ENCODE measurements at places on chromosomes 5 and 9.

GRCh38 chr9:72297516-72297915, 67.5 kb downstream of the ZFAND5 start:
- DNase-seq = no peak

DNA sequence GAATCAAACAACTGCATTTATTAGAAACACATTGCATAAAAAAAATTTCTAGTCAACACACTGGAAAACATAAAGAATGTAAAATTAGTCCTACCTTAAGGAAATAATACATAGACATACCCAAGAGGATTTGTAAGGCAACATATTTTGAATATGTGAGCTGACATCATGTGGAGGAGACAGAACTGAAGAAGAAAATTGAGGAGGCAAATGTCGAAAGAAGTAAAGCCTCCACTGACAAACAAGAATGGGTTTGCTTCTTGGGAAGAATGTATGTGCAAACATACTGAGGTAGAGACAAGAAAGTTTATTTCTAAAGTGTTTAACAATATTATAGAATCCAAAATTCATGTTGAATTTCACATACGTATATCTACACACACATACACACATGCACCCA, 363.0 kb upstream of the PDE4D start:
- no peak for DNase-seq

DNA sequence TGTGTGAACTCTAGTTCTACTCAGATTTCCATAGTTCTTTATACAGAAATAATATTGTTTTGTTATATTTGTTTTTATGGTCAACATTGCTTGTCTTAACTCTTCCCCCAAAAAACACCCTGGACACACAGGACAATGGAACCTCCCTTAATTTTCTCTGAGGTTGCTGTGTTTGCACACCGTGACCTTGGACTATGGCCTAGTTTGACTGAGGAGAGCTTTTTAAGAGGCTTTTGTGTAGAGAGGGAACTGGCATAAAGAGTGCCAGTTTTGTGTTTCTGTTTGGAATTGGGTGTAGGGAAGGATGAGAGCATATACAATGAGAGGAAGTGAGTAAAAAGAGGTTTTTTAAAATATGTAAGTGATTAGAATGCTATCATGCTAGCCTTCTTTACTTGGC, 101.1 kb upstream of the MEF2C start:
- DNase-seq = no peak

- no peak for DNase-seq
These were observed 189.4 kb downstream of the FANCC start for GRCh38 chr9:95128177-95128524.

- DNase-seq = no peak
These were observed 8.9 kb downstream of the MTX3 start for GRCh38 chr5:79982136-79982535.

- no peak for DNase-seq
These were observed 69.9 kb downstream of the SEMA6A start for GRCh38 chr5:116504593-116505166.

DNA sequence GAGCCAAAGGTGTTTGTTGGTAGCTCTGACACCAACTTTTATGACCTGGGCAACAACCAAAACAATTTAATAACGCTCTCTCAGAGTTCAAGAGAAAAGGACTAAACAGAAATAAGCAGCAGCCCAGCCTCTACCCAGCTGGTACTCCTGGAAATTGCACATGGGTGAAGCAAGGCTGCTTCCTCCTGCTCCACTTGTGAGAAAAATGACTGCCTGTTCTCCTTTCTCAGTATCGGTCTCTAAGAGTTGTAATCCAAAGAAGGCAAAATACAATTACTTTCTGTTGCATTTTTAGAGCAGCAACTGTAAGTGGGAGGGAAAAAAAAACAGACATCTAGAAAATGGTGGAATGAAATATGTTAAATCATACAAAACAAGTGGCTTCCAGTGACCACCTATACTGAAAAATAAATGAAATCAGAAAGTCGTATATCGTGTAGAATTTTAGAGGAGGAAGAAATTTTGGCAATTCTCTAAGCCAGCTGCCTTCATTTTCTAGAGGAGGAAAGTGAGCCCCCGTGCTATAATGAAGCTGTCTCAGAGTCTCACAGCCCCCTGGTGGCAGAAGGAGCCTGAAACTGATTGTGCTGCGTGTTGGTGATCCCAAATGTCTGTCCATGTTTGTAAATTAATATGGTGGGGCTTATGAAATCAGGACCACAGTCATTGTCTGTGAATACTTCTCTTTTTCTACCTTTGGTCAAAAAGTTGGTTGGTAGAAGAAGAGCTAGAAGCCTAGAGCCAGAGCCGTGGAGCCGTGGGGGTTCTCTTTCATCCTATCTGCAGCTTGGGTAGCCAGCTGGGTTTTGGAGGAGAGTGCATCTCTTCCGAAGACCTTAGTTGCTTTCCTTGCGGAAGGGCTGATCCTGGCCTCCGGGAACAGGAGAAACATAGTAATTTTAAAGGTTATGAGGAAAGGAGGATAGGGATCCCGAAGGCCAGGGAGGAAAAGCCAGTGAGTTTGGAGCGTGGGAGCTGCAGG, 139.9 kb downstream of the PIP5K1B start:
- no peak for DNase-seq

GRCh38 chr9:127457191-127457878, 6.0 kb downstream of the LRSAM1 start:
- no peak for DNase-seq

DNA sequence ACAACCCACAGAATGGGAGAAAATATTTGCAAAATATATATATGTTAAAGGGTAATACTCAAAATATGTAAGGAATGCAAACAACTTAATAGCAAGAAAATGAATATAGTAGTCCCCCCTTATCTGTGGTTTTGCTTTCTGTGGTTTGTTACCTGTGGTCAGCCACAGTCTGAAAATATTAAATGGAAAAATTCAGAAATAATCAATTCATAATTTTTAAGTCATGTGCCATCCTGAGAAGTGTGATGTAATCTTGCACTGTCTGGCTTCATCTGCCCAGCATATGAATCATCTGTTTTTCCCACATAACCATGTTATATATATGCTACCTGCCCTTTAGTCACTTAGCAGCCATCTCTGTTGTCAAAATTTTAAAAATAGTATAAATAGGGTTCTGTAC, 11.7 kb downstream of the CER1 start:
- no peak for DNase-seq

DNA sequence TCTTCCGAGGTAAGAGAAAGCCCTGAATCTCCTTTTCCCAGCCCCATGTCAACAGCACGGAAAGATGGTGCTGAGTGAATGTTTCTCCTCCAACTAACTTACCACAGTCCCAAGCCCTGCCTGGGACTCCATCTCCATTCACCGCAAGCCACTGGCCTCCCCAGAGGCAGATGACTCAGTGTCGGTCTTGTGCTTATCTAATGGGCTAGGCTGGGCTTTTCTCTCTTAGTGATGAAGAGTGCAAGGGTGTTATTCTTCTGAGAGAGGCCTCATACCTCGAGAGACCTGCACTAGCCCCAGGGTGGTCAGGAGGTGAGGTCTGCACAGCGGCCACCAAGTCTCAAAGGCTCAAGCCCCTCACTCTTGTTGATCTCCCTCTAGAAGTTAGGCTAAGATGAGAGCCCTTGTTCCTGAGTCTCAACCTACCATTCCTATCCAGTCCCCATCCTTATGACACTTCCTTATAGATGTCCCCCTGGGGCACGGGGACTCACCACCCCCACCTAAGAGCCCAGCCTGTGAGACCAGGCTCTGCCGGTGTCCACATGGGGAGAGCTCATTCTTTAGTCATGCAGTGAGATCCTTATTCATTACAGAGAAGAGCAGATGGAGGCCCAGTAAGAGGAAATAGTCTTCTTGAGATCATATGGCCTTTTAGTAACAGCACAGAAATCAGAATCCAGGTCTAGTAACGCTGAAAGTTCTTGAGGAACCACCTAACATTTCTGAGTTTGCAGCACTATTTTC, 127.0 kb downstream of the SAXO1 start:
- no peak for DNase-seq

DNA sequence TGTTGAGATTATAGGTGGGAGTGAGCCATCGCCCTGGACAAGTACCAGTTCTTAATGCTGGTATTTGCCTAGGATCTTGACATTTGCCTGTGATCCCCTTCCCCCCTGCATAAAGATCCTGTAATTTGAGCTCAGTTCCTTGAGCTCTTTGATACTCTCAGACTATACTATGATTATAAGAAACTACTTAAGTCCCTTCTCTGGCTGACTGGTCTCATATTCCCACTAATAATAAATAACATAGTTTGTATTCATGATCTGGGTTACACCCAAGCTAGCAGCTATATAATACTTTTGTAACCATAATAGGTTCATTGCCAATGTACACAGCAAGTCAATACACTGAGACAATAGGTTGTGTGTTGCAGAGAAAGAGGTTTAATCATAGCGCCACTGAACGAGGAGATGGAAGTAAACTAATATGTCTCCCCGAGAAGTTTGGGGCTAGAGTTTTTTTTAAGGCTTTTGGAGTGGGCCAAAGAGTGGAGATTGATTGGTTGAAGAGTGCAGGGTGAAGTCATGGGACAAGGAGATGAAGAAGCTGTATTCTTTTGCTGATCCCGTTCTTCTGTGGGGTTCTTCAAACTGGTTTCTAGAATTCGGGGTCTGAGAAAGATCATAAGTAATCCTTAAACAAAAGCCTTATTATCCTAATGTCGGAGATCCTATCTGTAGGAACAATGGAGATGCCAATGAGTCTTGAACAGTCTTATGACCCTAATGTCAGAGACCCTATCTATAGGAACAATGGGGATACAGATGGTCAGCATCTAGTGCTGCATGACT, 20.7 kb upstream of the SHOC1 start:
- DNase-seq = no peak

- no peak for DNase-seq
These were observed 15.9 kb downstream of the CMBL start for GRCh38 chr5:10291692-10292339.

- DNase-seq = no peak
These were observed 233.9 kb upstream of the MAP3K1 start for GRCh38 chr5:56581426-56581825.

GRCh38 chr5:74641735-74642542, 1.4 kb upstream of the ENC1 start:
- no peak for DNase-seq

DNA sequence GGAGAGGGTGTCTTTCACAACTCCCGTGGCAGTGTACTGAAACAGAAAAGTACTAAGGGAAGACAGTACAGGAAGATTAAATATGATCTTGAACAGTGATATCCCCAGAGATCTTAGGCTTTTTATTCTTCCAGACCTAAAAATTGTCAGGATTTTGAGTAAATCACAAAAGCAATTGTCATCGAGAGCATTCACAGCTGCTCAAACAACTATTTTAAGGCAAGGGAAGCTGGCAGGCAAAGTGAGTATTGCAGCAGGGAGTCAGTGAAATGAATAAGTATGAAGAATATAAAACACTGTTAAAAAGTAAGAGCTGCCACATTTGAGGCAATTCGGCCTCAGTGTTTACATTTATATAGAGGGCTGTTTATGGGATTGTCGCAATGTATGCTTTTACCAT, 479.0 kb downstream of the CAAP1 start:
- no peak for DNase-seq

DNA sequence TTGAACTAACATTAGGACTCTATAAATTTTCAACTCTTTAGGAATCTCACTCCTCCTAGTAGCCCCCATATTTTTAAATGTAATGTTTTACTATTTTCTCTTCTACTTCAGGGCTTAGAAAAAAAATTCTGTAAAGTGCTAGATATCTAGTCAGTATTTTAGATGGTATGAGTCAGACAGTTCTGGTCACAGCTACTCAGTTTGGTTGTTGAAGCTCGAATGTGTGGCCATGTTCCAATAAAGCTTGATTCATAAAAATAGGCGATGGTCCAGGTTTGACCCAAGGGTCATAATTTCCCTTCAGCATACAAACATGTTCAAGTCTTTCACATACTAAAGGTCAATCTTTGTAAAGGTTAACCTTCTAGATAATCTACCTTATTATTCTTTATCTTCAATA, 566.0 kb upstream of the CDH18 start:
- no peak for DNase-seq

GRCh38 chr5:55027595-55027994, 3.5 kb downstream of the GZMK start:
- DNase-seq = no peak

DNA sequence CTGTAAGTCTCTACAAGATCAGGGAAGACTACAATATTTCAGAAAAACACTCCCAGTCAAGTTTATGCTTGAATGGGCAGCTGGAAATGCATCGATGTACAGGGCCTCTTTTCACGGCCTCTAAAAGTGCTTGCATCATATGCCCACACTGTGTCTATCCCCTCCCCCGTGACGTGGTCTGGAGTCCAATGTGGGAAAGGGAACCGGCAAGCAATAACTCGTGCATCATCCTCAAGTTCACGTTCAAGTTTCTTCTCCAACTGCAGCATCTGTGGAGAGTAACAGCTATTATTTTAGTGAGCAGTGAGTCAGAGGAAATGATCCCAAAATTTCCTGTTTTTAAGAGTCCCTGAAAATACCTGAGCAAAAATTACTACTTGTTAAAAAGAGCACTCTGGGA, 22.3 kb downstream of the ATPSCKMT start:
- no peak for DNase-seq

- DNase-seq = no peak
These were observed 159.9 kb upstream of the FBXL17 start for GRCh38 chr5:108541836-108542235.

DNA sequence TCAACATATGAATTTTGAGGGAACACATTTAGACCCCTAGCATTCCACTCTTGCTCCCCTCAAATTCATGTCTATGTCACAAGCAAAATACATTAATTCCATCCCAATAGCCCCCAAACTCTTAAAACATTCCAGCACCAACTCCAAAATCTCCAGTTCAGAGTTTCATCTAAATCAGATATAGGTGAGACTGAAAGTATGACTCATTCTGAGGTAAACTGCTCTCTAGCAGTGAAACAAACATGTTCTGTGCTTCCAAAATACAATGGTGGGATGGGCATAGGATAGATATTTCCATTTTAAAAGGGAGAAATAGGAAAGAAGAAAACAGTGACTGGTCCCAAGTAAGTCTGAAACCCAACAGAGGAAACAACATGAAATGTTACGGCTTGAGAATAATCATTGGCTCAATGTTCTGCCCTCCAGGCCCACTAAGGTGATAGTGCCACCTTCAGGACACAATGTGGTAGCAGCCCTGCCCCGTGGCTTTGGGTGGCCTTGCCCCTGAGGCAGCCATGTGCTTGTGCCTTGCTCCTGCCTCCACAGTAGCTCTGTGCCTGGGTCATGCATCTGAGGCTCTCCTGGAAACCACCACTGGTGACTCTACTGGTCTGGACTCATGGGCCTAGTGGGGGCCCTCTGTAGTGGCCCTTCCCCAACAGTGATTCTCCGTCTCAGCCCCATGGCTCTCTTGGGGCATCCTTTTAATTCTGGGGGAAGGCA, 36.4 kb upstream of the IPPK start:
- DNase-seq = no peak
